ENCODE measurements at places on chromosomes 12 and 14.

DNA sequence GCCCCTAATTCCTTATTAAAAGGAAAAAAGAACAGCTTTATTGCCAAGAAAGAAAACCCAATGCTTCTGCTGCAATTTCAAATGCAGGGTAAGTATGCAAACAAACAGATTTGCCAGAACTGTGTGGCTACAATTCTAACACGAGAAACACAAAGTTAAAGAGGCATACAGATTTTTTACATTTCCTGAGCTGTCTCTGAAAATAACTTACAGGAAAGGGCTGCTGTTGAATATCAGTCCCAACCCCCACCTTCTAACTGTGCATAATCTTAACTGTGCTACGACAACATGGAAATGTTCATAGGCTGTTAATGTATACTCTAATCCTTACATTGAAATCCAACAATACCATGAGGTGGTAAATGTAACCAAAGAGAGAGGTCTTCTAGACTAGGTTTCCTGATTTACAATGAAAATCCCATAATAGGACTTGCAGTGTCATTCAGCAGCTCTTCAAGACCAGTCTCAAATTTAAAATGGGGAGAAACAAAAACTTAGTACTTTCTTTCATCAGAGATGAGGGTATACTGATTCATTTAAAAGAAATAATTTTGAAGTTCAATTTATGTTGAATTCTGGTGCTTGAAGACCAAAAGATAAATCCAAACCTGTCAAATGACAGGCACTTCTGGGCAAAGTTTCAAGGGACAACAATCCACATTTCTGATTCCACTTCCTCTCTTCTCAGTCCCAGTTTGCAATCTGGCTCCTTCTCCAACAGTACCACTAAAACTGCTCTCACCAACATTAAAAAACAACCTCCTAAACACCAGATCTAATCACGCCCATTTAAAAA lies 14.4 kb downstream of the FGD6 start:
- peak; percentile 64 for DNase-seq

DNA sequence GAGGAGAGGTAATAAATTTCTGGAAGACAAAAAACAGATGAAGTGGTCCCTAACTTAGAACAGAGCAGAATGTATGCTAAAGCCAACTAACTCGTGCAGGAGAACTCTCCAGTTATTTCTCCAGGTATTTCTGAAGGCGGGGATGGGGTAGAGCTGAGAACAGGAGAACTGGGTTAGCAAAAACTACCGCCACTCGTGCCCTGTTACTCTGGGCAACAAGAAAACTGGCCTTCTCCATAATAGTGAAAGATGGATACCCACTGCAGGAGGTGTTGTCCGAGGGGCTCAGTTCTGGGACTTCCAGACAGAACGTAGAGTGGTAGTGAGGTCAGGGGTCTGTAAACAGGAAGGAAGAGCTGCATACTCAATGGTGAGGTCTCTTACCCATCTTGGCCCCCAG lies 187.3 kb upstream of the FRMD6 start:
- DNase-seq: no peak

- DNase-seq: no peak
Observed at GRCh38 chr12:64810831-64811230, 13.6 kb upstream of the TBC1D30 start.

DNA sequence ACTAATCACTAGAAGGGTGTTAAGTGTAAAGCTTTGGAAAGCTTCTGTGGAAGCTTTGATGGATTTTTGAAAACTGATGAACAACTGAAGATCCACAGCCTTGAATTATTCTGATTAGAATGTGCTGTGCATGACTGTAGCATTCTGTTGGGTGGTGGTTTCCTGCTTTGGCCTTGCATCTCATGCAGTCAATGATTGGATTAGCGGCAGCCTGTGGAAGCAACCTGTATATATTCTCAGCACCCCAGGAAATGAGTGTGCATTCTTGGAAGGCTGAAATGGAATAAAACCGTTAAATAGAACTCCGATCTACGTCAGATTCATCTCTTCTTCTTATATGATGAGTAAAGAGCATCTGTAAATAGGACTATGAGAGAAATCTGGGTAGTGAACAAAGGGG lies 120.2 kb downstream of the SLC16A7 start:
- DNase-seq: no peak

DNA sequence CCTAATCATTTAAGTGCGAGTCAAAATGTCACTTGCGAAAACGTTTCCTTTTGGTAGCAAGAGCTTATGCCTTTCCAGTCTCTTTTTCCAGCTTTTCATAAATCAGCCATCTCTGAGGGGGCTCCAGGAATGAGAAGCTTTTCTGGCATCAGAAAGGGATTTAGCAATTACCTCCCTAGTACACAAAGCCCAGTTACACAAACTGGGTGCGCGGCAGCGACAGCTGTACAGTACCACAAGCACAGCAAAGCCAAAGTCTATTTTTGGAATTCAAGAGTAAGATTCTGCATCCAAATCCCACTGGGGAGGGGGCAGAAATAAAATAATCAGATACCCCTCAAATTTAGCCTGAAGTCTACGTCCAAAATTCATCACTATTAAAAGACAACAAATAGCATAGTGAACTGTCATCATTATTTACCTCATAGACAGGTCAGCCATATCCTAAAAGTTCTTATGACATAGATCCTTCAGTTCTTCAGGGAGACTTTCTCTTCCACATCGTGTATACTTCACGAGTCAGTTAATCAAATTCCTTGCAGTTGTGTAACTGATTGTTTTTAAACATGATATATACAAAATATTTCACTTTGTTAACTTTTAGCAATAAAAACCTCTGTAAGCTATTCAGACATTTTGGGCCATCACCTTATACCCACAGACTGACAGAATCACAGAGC lies 150.8 kb downstream of the TTC7B start:
- DNase-seq: no peak

DNA sequence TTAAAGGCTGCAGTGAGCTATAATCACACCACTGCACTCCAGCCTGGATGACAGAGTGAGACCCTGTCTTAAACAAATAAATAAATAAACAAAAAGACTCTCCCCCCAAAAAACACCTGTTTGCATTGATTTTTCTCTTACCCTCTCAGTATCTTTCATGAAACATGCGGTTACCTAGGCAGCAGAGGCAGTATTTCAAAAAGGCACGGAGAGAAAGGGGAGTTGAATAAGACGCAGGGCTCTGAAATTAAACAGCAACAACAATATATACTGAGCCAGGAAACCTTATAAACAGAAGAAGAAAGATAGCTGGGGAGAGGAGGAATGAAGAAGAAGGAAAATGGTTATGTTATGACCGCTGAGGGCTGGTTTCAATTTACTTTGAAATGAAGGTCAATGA lies 277.6 kb downstream of the BTG1 start:
- DNase-seq: no peak

GRCh38 chr12:105974738-105975137 lies 164.0 kb downstream of the NUAK1 start:
- DNase-seq: no peak

DNA sequence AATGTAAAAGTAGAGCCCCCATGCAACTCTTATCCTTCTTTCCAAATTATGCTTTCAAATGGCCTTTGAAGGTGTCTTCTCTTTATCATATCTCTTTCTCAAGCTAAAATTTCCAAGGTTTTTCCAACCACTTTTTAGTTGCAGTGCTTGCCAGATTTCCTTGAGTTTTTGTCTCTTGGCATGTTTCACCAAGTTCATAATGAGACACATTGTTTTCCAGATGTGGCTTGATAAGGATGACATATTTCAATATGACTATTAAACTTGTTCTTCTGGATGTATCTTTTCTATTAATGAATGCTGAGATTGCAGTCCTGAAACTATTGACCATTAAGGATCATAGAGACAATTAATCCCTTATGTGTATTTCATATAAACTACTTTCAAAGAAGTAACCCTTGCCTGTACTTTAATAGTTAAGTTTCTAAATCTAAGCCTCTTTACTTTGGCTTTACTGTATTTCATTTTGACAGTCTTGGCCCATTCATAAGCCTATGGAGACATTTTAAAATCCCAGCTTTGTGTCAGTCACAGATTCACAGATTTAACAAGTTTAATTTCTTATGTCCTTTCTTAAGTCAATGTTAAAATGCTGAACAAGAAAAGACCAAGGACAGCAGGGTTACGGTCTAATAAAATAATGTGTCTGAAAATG lies 151.5 kb downstream of the LRFN5 start:
- DNase-seq: no peak

DNA sequence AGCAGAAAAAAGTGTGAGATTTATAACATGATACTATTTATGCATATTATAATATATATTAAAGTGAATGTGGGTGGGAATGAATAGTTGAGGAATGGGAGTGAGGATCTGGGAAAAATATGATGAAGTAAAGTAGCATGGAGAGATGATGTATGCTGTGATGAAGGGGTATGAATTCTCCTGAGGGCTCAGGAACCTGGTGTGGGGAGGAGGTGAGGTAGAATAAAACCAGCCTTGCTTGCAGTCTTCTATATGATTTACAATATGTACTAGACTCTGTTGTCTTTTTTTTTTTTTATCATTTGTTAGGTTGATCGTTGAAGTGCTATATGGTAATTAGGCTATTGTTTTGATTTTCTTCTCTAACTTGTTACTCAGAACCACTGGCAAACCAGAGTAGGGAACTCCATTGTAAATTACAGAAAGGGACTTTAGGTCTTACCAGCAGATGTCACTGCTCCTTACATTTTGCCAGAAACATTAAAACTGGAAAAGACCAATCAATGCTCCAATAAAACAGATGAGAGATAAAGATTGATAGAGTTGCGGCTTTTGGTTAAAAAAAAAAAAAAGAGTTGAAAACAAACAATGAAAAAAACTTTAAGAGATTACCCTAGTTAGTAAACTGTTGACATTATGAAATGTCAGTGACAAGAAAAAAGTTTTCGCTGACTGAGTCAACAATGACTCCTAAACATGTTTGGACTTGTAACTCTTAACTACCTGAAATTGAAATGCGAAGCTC lies 39.9 kb downstream of the ATL1 start:
- peak; percentile 53 for DNase-seq

- DNase-seq: no peak
Observed at GRCh38 chr14:100421756-100422470, 98.8 kb downstream of the SLC25A47 start.

DNA sequence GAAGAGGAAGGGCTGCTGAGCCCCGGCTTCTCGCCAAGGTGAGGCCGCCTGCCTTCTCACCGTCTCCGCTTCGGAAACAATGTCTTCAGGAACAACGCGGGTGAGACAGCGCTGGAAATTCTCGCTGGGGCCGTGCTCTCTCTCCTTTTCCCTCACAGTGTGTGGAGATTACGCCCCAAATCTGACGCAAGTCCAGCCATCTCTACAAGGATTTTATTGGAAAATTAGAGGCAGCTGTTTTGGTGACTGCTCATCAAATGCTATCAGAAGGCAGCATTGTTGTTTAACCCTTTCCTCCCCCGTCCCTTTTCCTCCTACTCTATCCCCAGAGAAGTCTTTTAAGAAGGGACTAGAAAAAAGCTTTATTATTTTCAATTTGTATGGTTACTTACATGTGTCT lies 53.5 kb downstream of the PIWIL1 start:
- DNase-seq: no peak

DNA sequence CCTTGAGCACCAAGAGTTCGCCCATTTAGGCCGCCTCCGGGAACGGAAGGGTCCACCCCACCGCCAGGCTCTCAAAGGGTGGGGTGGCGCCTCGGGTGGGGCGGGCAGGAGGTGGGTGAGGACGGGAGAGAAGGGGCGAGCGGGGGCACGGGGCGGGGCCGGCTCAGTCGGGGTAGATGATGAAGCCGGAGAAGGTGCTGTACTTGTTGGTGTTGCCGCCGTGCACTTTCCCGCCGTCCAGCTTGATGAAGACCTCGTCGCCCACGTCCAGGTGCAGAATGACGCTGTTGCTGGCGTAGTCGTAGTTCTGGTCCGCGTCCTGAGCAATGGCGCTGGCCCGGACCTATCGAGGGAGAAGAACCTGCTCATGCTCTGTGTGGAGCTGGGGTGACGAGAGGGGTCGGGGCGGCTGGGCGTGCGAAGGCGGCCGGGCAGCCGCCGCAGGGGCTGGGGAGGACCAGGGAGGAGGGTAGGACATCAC lies 4.1 kb downstream of the C1QL4 start:
- no peak for DNase-seq

GRCh38 chr12:104910196-104910840 lies 47.8 kb downstream of the SLC41A2 start:
- DNase-seq: peak; percentile 37

- no peak for DNase-seq
Observed at GRCh38 chr14:54782751-54783659, 119.6 kb downstream of the GCH1 start.

DNA sequence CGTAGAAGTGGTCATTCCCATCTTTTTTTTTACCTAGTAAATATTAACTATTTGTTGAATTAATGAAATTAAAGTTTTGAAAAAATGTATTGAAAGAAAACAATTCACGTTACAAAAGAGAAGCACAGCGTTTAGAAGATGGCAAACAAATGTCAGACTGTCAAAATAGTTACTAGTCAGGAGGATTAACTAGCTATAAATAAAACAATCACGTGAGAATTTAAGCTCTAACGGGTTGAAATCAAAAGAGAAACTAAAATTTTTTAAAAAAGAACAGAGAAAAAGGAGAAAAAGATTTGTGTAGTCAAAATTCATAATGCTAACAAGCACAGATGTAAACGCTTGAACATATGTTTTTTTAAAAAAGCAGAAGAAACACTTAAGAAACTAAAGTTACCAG lies 26.4 kb downstream of the DDHD1 start:
- DNase-seq: no peak

GRCh38 chr12:53737093-53737808 lies 10.0 kb upstream of the CALCOCO1 start:
- no peak for DNase-seq

DNA sequence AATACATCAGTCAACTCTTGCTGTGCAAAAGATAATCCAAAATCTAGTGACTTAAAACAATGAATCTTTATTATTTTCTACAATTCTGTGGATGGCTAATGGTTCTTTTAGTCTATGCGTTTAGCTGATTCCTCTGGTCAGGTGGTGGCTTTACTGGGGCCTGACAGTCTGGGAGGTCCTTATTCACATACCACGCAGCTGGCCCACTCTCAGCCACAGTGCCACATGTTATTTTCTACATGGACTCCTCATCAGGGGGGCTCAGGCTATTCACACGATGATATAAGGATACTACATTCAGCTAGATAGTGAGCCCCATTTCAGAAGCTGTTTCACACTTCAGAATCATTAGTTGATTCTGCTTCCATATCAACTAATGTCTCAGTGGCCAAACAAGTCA lies 287.5 kb upstream of the MGAT4C start:
- DNase-seq: no peak

GRCh38 chr12:39368891-39369290 lies 74.0 kb downstream of the KIF21A start:
- no peak for DNase-seq

DNA sequence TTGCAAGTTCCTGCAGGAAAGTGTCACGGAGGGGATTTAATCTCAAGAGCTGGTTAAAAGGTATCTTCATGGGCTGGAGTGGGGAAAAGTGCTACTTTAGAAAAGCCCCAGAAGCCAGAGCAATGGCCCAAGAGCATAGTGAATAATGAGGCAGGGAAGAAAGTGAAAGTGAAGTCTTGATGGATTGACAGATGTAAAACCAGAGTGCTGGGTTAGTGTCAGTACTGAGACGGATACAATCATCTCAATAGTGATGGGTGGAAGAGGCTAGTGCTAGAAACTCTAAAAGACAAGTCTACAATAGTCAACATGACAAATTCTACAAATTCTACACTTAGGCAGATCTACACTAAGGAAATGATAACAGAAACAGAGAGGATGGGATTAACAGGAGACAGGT lies 68.1 kb downstream of the CIT start:
- no peak for DNase-seq

All from fibroblast of upper back skin (primary cell).